Psoas muscle (tissue), 8 donors: ENCODE measurements at places on chromosomes 2 and 18. TPM values are rescaled to one million over a fixed set of nuclear protein-coding genes. Genes with fewer than 3 reads are reported as not detected.

DNA sequence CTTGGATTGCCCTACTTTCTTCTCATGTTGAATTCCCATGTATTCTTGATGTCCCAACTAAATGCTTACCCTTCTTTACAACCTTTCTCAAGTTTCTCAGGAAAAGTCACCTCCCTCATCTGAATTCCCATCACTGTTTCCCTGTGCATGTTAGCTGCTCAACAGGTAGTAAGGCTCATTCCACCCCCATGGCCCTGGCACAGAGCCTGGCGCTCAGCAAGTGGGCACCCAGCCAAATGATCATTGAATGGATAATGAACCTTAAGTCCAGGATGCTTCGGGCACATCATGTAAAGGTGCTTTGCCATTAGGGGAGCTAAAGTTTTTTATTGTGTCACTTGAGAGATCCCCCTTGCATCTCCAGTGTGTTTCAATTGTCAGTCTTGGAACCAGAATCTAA lies 124.0 kb downstream of the PKP4 start:
- no peak for DNase-seq
- H3K4me1 ChIP-seq, result no peaks in the 10 kb centered on the region
- no peaks in the 10 kb centered on the region for H3K27me3 ChIP-seq
- H3K27ac ChIP-seq, result no peak overlapping the region
- H3K4me3 ChIP-seq, result no peak overlapping the region

DNA sequence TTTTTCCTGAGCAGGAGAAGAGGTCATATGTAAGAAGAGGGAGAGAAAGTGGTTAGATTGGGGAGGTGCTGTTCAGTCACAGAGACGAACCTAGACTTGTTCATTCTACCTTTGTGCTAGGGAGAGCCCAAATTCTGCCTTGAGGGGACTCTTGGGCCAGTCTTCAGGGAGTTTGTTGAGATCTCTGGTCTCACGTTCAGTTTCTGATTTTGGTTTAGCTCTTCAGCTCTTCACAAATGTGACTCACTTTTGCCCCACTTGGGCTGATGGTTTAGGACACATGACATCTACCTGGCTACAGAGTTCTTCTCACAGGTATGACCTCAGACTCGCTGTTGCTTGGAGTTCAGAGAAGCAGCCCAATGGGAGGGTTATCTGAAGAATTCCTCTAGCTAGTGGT lies 49.2 kb upstream of the DARS1 start:
- no peak overlapping the region for H3K27ac ChIP-seq
- H3K4me3 ChIP-seq, result no peak overlapping the region
- peaks cover 2% of the 10 kb centered on the region for H3K27me3 ChIP-seq

- H3K27me3 ChIP-seq, result no peaks in the 10 kb centered on the region
- H3K27ac ChIP-seq, result no peak overlapping the region
- H3K4me1 ChIP-seq, result no peaks in the 10 kb centered on the region
Measured at GRCh38 chr2:126893606-126894005, 5.1 kb upstream of the TEX51 start.

- H3K4me3 ChIP-seq, result no peak overlapping the region
- no peaks in the 10 kb centered on the region for H3K4me1 ChIP-seq
- no peak overlapping the region for H3K27ac ChIP-seq
Measured at GRCh38 chr2:112776113-112776512, 8.2 kb downstream of the IL1A start.

Gene DNAJC5G
- total RNA-seq, result not detected

Gene PROKR1
- not detected for total RNA-seq
